ENCODE measurements at places on chromosomes 2 and 18.

GRCh38 chr2:78757191-78757590, 268.3 kb upstream of the REG3G start:
- no peak for DNase-seq

DNA sequence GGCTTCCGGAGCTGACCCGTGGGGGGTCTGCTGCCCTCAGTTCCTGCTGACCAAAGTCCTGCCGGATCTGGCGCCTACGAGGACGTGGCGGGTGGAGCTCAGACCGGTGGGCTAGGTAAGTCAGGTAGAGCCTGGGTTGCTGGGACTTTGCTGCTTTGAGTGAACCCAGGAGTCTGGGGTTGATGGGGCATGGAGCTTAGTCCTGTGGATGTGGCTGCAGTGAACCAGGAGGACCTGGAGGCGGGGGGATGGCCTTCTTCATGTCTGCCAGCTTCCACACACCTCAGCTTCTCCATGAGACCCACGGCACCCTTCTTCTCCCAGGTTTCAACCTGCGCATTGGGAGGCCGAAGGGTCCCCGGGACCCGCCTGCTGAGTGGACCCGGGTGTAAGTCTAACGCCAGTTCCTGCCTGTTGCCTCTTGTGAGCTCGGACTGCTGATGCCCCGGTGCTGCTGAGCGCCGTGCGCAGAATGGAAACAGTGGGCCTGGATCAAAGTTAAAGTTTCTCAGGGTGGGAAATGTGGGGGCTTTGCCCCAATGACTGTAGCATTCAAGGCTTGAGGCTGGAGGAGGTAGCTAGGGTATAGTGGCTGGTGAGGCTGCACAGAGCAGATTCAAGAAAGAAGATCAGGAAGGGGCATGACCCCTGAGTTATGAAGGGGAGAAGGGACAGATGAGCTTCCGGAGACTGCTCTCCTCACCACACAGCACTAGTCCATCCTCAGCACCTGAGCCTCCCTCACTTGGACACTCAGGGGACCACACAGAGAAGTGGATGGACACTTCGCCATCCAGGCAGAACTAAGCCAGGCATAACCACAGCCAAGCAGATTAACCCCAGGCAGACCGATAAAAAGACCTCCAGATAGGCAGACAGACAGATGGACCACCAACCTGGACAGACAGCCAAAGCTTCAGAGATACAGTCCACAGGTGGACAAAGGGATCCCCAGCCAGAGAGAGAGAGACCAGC, 17.3 kb downstream of the PTPN18 start:
- no peak for DNase-seq

DNA sequence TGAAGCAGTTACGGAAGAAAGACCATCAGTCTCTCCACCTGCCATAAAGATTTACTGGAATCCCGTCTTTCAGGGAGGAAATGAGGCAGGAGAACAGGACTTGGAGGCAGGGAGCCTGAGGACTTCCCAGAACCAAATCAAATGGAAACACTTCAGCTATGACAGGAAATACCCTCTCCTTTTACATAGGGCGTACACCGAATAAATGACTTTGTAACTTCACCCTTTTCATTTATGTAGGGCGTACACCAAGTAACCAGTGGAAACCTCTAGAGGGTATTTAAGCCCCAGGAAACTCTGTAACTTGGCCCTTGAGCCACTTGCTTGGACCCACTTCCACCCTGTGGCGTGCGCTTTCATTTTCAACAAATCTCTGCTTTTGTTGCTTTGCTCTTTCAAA, 218.3 kb upstream of the SLC39A10 start:
- no peak for DNase-seq

GRCh38 chr2:235903782-235904584, 264.2 kb downstream of the GBX2 start:
- DNase-seq = no peak

- DNase-seq = no peak
Observed at GRCh38 chr2:170774074-170774473, 3.9 kb downstream of the ERICH2 start.

GRCh38 chr2:26018184-26019055, 15.5 kb upstream of the RAB10 start:
- no peak for DNase-seq
